ENCODE measurements at places on chromosomes 5 and 9.

DNA sequence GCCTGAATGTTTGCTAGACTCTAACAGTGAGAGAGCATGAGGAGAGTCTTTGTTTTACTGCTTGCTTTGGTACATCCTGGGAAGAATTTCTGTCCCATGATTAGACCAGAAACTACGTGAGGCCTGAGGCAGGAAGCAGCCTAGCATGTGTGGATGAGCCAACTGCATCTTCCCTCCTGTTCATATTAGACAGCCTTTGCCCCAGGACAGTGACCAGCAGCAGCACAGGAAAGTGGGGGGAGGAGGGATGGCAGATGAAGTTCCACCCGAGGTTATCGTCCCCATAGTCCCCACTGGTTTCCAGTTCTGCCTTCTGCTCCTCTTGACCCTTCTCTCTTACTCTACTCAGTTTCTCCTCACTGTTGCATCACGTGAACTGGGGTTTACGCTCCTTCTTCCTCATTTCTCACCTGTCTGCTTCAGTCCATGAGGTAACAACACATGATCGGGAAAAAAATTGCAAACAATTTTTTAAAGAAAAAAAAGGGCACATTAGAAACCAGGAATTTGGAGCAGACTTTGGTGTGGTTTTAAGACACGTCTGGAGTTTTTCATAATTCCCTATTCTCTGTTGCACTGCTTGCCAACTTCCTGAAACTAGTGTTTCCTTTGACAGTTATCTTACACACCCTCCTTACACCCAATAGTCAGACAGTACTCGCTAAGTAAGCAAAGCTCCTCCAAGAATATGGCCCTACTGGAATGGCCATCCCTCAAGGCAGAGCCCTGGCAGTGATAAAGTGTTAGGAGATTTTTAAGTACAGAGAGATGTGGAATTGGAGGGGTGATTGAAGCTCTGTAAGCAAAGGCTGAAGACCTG lies 84.1 kb downstream of the SNX18 start:
- no peak for DNase-seq

DNA sequence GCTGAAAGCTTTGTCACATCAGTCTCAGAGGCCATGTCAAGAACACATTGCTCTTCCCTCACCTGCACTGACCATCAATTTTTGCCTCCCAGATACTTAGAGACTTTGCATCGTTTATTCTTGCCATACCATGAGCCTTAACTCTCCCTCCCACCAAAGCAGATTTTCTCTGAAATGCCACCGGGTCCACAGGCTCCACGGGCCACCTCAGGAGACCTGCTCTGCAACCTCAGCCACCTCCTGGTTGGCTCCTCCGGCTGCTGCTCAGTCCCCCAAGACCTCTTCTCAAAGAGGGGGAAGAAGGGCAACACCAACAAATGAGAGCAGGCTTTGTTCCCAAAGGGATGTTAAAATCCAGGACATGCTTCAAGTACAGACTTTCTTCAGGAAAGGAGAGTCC lies 400.5 kb downstream of the SPOCK1 start:
- DNase-seq = no peak

GRCh38 chr5:16970826-16971225 lies 34.7 kb upstream of the MYO10 start:
- no peak for DNase-seq

- DNase-seq = no peak
These were observed 1233.8 kb upstream of the WWC1 start for GRCh38 chr5:167057665-167058064.

DNA sequence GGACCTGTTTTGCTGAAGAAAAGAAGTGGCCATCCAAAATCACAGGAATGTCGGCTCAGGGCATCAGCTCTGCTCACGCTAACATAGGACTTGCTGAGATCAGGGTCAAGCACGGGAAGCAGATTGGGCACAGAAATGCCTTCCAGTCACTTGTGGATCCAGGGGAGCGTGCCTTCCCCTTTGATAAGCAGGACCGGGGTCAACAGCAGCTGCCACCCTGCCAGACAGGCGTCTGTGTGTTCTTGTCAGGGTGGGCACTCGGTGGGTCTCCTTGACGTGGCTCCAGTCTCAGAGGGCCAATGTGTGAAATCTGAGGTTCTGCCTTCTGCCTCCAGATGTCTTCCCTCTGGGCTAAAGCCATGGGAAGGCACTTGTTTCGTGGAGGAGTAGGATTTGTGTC lies 313.7 kb upstream of the IRX4 start:
- no peak for DNase-seq

GRCh38 chr5:74499256-74500050 lies 141.1 kb downstream of the ENC1 start:
- DNase-seq = no peak

GRCh38 chr5:74113927-74114326 lies 487.9 kb downstream of the ARHGEF28 start:
- DNase-seq = no peak

- no peak for DNase-seq
These were observed 247.5 kb downstream of the GABRB2 start for GRCh38 chr5:161299053-161299452.

DNA sequence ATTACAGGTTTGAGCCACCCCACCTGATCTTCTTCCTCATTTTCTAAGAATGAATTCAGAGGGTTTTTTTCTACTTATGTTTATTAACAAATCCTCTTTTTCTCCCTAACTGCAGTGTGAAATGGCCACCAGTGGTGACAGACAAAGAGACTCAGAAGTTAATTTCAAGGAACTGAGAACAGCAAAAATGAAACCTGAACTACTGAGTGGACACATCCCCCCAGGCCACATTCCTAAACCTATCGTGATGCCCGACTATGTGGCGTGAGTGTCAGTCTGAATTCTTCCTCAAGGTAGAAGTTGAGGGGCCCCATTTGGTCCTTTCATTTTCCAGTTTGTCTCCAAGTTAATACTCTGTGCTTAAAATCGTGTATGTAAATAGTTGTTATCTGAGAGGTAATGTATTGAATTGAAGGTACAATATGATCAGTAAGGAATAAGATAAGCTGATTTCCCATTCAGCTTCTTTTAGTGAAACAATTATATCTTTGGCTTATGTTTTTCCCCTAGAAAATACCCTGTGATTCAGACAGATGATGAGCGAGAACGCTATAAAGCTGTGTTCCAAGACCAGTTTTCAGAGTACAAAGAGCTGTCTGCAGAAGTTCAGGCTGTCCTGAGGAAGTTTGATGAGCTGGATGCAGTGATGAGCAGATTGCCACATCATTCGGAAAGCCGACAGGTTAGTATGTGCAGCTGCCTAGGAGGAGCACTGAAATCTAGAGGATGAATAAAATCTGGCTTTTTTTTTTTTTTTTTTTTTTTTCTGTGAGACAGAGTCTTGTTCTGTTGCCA lies 17.7 kb downstream of the MARVELD2 start:
- no peak for DNase-seq

- DNase-seq = no peak
These were observed 35.8 kb downstream of the PTCH1 start for GRCh38 chr9:95481000-95481399.

DNA sequence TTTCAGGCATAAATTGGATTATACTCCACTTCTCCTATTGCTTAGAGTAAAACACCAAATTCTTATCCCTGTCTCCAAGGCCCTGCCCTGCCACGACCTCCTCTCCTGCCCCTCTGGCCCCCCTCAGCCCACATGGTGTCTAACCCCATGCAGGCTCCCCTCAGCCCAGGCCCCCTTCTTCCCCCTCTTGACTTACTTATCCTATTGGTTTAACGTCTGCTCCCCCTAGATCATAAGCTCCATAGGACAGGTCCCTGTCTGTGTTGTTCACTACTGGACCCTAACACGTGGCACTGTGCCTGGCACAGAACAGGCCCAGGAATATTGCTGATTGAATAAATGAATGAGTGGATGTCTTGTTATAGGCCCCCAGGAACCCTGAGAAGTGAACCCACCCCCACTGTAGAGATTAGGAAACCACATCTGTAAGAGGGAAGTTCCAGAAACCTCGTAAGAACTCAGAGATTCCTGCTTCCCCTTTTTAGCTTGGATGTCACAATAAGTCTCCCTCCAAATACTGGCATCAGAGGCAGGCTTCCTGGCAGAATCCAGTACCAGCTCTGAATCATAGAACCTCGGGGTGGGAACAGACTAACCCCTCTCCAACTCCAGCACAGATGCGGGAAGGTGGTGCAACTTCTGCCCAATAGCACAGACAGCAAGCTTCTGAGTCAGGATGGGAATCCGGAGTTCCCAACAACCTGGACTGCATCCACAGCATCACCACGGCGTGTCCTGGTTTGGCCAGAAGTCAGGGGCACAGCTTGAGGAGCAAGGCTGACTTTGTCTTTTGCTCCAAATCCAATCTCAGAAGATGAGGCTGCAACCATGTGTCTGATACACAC lies 31.5 kb downstream of the HRH2 start:
- DNase-seq = no peak

- no peak for DNase-seq
These were observed 25.4 kb upstream of the ZSWIM6 start for GRCh38 chr5:61306531-61307131.

- DNase-seq = no peak
These were observed 24.8 kb downstream of the CCNJL start for GRCh38 chr5:160287378-160288051.

GRCh38 chr5:25948278-25948677 lies 1090.1 kb downstream of the CDH9 start:
- DNase-seq = no peak

DNA sequence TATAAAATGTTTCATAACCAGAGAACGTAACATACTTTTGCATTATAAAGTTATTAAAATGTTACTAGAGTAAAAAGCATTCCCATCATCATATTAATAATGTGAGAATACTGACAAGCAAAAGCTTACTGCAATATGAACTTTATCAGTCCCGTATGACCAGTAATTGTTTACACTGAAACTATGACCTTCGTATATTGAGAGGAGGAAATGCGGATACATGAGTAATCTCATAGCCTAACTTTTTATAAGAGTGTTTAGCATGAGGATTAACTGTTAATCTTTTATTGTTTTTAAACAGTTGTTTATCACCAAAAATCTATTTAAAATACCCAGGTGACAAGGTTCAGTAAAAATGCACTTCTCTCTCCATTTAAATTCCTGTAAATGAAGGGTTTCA lies 272.4 kb downstream of the SLF1 start:
- DNase-seq = no peak

DNA sequence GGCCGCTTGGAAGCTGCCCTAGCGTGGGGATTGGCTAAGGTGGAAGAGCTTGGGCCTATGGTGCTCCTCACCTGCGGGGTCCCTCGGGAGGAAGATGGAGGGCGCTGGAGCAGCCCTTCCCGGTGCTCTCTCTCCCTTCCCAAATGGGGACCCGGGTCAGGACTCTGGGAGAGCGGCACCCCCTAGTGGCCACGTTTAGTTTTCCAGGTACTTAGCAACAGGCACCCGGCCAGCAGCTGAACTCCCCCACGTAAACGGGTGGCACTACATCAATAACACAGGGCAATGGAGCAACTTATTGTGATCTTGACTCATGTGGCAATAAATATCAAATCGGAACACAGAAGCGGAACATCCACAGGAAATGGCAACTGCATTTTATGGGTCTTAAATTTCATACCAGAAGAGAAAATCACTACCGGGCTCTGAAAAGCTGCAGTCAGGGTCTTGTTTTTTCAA lies 316.6 kb downstream of the AGTPBP1 start:
- DNase-seq = peak; percentile 3

- DNase-seq = no peak
These were observed 524 bp downstream of the FUBP3 start for GRCh38 chr9:130579738-130580463.

- no peak for DNase-seq
These were observed 160.3 kb upstream of the TRPC7 start for GRCh38 chr5:136525597-136525996.

All from stimulated activated CD8-positive, alpha-beta memory T cell treated with anti-CD3 and anti-CD28 coated beads, Interleukin-7, amount 100 ng/mL, for 1 hour (primary cell).